ENCODE measurements at places on chromosomes 5 and 9. TPM values are rescaled to one million over a fixed set of nuclear protein-coding genes. Genes with fewer than 3 reads are reported as not detected.

LCN9 gene
- total RNA-seq = not detected

GRCh38 chr9:35490155-35490909, 421 bp downstream of the RUSC2 start:
- peaks cover 38% of the 10 kb centered on the region for H3K4me1 ChIP-seq
- H3K27me3 ChIP-seq = peaks cover 14% of the 10 kb centered on the region

DNA sequence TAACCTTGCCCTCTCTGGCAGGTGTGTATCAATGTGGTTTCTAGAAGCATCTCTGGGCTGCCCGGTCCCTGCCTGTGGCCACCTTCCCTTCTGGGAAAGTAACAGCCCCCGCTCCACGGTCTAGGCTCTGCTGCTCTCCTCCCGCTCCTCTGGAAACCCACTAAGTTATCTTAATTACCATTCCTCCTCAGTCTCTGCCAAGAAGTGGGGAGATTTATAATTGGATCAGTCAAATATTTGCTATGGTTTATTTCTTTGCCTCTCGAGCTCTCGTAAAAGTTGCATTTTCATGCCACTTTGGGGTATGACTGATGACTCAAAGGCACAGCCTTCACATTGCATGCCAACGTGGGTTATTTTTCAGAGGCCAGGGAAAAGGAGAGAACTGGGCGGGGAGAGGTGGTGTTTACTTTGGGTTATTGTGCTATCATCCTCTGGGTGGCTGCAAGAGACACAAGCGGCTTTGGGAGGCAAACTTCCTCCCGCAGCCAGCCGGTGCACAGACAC, 205.3 kb upstream of the WWC1 start:
- no peak overlapping the region for H3K4me3 ChIP-seq
- no peaks in the 10 kb centered on the region for H3K36me3 ChIP-seq
- no peaks in the 10 kb centered on the region for H3K27me3 ChIP-seq
- no peak overlapping the region for H3K27ac ChIP-seq

DNA sequence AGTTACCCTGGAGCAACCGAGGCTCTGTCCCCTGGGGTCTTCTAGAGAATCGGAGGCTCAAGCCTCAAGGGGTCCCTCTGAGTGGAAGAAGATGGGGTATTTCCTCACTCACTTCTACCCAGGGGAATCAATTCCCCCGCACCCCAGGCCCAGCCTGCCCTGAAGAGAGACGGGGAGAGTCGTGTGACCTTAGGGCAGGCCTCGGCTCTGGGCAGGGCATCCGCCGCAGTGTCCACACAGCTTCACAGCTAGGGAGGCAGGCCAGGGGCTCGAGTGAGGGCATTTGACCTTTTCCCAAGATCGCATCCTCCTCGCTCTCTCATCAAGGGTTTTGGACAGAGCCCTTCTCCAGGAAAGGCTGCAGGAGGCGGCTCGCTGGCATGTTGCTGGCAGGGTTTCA, 57.9 kb upstream of the CNOT6 start:
- no peak overlapping the region for H3K27ac ChIP-seq
- no peak for DNase-seq
- no peaks in the 10 kb centered on the region for H3K36me3 ChIP-seq
- no peaks in the 10 kb centered on the region for H3K4me1 ChIP-seq

DNA sequence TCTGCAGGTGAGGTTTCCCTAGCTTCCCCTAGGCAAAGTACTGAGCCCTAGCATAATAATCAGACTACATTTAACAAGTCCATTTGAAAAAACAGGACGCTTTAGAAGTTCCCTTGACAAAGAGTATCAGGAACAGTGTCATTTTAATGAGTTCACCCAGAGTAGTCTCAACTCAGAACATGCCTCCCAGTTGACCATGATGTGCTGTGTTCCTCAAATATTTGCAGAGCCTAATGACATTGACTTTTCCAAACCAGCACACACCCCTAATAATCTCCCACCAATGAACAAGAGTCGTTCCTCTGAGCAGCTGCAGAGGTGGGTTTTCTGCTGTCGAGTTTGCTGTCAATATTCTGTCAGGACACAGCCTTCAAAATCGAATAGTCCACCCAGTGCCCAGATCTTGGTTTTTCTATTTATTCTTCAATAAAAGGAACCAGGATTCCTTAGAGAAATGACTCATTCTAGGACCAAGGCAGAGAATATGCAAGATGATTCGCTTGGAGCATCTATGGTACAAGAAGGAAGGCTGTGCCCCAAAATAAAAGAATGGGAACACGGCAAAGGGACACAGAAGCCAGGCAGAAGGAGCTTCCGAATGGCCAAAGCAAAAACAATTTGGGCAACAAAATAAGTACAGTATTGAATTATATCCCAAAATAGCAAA, 57.6 kb downstream of the OTULIN start:
- DNase-seq = no peak
- no peak overlapping the region for H3K4me3 ChIP-seq

- no peak overlapping the region for H3K27ac ChIP-seq
- no peaks in the 10 kb centered on the region for H3K4me1 ChIP-seq
- H3K27me3 ChIP-seq = no peaks in the 10 kb centered on the region
- no peak overlapping the region for H3K4me3 ChIP-seq
- H3K36me3 ChIP-seq = no peaks in the 10 kb centered on the region
Observed at GRCh38 chr5:115398719-115399118, 102.3 kb upstream of the CCDC112 start.
